ENCODE measurements at places on chromosomes 11 and 22. TPM values are rescaled to one million over a fixed set of nuclear protein-coding genes. Genes with fewer than 3 reads are reported as not detected.

The MYOD1 gene
- total RNA-seq = not detected

The RBFOX2 gene
- total RNA-seq = 0.03 TPM

DNA sequence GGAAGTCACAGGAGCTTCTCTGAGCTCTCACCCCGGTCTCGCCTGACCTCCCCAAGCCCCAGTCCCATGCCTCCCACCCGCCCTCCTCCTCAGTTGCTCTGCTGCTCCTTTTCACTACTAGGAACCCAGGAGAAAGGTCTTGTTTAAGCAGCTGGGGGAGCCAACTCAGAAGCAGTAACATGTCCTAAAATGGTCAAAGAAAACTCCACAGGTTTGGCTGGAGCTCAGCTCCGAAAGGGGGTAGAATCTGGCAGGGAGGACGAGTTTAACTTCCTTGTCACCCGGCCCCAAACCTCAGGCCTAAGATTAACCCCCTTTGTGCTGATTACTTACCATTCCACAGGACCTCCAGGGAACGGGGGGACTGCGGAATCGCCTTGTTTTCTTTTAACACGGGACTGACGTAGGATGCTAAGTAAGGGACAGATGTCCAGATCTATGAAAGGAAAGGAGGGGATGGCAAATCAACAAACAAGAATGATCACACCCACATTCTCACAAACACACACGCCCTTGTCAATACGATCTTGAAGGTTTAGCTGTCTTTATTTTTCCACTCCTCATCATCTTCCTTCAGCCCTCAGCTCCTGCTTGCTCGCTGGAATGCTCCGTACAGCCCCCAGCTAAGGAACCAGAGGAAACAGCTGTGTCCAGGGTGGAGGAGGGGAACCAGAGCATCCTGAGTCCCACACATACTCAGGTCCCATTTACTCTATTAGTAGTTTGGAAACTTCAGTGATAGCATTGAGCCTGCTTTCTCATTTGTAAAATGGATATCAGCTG, 13.5 kb downstream of the PCSK7 start:
- DNase-seq = no peak
- no peaks in the 10 kb centered on the region for H3K27me3 ChIP-seq
- no peak overlapping the region for H3K4me3 ChIP-seq
- no peaks in the 10 kb centered on the region for H3K4me1 ChIP-seq
- no peak overlapping the region for H3K27ac ChIP-seq
- peaks cover 67% of the 10 kb centered on the region for H3K36me3 ChIP-seq

GRCh38 chr22:17064498-17065100, 20.2 kb upstream of the IL17RA start:
- no peak for DNase-seq
- peaks cover 2% of the 10 kb centered on the region for H3K4me1 ChIP-seq
- no peak overlapping the region for H3K4me3 ChIP-seq
- H3K27ac ChIP-seq = no peak overlapping the region

DNA sequence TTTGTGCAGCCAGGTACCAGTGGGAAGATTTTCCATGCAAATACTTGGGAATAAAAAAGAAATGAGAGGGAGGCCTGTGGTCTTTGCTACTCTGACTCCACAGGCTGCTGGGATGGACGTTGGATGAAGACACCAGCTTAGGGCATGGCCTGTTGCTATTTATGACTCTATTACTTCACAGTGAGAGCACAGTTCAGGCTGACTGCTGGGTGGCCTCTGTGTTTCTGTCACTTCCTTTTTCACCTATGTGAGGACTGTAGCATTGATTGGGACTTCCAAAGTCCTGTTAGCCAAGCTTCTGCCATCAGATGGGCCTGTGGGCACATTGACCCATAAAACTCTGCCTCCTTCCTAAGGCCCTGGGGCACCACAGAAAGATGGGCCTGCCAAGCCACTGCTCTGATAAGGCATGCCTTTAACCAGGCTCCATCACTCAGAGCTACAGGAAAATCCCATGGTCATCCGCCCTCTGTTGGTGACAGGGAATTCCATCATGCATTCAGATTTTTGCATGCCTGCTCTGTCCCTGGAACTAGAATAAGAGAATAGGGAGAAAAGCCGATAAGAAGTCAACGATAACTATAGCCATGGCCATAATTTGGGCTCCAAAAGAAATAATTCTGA, 64.6 kb downstream of the KCNJ1 start:
- H3K27ac ChIP-seq = no peak overlapping the region
- H3K4me1 ChIP-seq = no peaks in the 10 kb centered on the region
- H3K36me3 ChIP-seq = peaks cover 61% of the 10 kb centered on the region
- DNase-seq = no peak
- H3K27me3 ChIP-seq = no peaks in the 10 kb centered on the region

DNA sequence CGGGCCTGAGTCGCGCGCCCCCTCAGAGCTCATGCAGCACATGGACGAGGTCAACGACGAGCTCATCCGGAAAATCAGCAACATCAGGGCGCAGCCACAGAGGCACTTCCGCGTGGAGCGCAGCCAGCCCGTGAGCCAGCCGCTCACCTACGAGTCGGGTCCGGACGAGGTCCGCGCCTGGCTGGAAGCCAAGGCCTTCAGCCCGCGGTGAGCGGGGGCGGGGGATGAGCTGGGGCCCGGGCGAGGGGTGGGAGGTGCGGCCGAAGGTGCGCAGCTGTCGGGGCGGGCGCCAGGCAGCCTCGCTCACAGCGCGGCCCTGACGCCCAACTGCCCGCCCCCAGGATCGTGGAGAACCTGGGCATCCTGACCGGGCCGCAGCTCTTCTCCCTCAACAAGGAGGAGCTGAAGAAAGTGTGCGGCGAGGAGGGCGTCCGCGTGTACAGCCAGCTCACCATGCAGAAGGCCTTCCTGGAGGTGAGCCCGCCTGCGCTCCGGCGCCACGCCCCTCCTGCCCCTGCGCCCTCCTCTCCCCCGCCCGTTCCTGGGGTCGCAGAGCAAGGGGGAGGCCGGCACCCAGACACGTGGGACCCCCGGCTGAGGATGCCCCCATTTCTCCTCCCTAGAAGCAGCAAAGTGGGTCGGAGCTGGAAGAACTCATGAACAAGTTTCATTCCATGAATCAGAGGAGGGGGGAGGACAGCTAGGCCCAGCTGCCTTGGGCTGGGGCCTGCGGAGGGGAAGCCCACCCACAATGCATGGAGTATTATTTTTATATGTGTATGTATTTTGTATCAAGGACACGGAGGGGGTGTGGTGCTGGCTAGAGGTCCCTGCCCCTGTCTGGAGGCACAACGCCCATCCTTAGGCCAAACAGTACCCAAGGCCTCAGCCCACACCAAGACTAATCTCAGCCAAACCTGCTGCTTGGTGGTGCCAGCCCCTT, 20.5 kb downstream of the EPS8L2 start:
- peak overlapping the region; percentile 39 for H3K27ac ChIP-seq
- H3K4me3 ChIP-seq = peak overlapping the region; percentile 60
- no peaks in the 10 kb centered on the region for H3K36me3 ChIP-seq
- H3K4me1 ChIP-seq = peaks cover 22% of the 10 kb centered on the region
- H3K27me3 ChIP-seq = peaks cover 10% of the 10 kb centered on the region

DNA sequence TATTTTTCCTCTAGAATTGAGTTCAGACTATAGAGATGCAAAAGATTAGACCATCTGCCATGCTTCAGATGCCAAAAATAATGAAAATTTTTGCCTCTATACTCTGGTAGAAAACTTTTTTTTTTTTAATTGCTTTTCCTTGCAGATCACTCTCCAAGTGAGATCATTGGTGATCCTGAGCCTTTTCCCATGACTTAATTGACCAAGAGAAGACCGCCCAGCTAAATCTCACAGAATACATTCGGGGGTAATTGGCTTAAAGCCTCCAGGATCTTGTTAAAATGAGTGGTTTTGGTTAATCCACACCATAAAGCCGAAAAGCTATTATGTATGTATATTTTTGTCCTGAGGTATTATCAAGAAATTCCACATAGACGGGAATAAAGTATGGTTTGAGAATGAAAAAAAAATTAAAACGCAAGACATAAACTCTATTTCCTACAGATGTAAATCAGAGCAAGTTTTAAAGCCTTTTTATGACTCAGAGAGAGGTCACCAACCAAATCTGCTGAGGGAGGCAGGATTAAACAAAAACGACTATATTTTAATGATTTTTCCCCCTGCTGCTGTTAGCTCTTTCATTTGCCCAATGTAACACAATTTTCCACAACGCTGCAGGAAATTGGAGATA, 64.0 kb downstream of the PARVA start:
- no peak overlapping the region for H3K27ac ChIP-seq
- no peaks in the 10 kb centered on the region for H3K36me3 ChIP-seq
- H3K4me3 ChIP-seq = no peak overlapping the region
- no peak for DNase-seq
- peaks cover 3% of the 10 kb centered on the region for H3K27me3 ChIP-seq
- no peaks in the 10 kb centered on the region for H3K4me1 ChIP-seq
